MM.1S (cell line): ENCODE measurements at places on chromosomes 16 and 17.
A peak's percentile ranks its signal among the peaks of the same experiment; 100 is the strongest.

- DNase-seq, result no peak
Observed at GRCh38 chr16:54265575-54266107, 20.9 kb downstream of the IRX3 start.

GRCh38 chr16:11740567-11740966 is 2.1 kb downstream of the TXNDC11 start:
- DNase-seq, result no peak

DNA sequence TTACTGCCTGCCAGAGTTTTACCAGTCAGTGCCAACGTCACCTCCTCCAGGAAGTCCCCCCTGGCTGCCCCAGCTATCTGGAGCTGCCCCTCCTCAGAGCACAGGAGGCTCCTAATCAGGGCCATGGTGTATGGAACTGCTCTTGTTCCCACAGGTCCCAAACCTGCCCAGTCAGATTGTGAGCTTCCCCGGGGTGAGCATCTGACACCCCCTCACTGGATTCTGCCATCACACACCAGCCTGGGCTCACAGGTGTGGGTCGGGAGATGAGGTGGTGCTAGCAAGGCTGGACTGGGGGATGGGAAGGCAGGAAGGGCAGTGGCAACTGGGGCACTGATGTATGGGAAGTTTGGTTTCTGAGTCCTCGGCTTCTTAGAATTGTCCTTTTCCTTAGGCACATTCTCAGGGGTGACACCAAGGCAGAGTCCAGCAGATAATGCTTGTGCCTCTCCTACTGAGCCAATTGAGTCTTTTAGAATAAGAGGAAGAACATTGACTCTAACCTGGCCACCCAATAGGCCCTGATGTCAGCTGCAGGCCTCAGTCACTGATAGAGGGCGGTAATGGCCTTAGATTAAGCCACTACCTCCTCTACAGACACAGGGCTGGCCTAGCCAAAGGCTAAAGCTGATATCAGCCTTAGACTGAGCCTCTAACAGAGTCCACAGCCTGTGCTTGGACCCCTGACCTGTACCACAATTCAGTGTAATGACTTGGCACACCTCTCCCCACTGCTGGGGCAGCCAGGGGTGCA is 107.9 kb downstream of the WSCD1 start:
- DNase-seq, result no peak

DNA sequence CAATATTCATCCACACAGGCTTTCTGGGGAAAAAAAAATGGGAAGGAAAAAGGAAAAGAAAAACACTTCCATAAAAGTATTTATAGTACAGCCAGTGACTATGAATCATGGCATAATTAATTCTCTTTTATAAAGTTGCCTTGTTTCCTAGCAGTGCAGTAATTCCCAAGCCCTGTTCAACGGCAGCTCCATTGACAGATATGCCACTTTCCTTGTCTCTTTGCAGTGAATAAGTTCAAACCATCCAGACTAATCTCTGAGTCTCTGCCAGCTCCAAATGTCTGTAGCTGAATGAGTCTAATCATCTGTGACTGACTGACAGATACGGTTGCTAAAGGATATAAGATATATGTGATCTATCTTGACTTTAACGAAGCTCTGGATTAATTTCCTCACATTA is 52.9 kb upstream of the KCNJ16 start:
- no peak for DNase-seq

DNA sequence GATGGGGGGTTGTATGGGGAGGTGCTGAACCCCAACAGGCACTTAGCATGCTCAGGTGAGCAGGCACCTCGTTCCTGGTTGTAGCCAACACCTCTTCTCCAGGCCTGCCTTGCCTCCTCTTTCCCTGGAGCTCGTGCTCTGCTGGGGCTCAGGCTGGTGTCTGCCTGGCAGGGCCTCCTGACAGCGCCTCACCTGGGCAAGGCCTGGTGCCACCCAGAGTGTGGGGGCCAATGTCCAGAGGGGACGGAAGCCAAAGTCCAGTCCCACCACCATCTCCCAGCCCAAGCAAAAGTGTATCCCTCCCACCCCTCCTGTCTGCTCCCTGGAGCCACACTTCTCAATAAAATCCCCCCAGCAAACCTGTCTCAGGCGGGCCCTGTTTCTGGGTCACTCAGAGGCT is 304.2 kb upstream of the TNRC6C start:
- no peak for DNase-seq

- no peak for DNase-seq
Observed at GRCh38 chr17:63116967-63117830, 151.2 kb downstream of the TANC2 start.

DNA sequence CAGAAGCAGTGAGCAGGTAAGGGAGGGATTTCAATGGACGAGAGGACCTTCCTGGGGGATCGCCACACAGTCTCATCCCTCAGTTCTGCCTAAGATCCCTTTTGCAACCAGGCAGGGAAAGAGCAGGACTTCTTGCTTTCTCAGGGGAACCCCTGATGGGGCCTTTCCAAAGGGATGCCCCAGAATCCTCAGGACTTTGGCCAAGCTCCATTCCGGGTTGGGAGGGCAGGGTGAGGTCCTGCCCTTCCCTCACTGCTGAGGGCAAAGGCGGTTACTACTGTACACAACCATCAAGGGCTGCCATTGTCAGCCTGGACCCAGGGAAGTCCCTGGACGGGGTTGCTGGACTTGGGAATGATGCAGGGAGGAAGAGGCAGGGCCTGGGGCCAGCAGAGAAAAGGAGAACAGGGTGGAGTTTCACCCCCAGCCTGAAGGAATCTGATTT is 9.7 kb downstream of the PRR29 start:
- no peak for DNase-seq

DNA sequence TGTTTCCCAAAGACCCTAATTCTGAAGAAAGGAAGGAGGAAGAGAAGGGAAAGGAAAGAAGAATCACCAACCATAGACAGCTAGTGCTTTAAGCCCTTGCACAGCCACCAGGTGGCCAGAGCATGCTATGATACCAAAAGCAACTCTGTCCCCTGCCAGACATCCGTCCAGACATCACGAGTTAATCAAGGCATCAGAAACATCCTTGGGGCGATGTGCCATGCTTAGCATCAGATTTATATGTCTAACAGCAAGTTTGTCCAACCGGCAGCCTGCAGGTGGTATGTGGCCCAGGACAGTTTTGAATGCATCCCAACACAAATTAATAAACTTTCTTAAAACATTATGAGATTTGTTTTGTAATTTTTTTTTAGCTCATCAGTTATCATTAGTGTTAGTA is 2.9 kb upstream of the CRYBA1 start:
- no peak for DNase-seq

GRCh38 chr17:7755095-7755890 is 37.7 kb downstream of the DNAH2 start:
- no peak for DNase-seq

GRCh38 chr17:40091691-40092397 is 8.5 kb downstream of the NR1D1 start:
- no peak for DNase-seq

- DNase-seq, result no peak
Observed at GRCh38 chr17:68595496-68595895, 5.7 kb downstream of the FAM20A start.

DNA sequence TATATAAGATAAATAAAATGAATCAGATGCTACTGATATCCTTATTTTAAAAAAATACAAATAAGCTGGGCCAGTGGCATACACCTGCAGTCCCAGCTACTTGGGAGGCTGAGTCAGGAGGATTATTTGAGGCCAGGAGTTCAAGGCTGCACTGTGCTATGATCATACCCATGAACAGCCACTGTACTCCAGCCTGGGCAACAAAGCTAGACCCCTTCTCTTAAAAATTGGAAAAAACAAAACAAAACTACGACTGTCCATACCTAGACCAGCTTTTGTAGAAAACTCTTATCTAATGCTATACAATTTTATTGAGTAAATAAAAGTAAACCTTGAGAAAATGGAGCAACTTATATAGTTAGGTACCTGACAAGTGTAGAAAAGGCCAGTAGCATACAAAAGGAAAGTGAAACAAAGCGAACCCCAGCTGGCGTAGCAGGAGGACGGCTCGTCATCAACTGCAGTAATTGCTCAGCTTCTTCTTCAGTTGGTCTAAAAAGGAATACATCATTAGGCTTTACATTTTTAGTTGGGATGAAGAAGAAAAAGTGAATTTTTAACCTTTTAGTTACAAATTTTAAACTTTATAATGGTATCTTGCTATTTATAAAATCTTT is 23.6 kb downstream of the INTS2 start:
- peak; percentile 87 for DNase-seq

DNA sequence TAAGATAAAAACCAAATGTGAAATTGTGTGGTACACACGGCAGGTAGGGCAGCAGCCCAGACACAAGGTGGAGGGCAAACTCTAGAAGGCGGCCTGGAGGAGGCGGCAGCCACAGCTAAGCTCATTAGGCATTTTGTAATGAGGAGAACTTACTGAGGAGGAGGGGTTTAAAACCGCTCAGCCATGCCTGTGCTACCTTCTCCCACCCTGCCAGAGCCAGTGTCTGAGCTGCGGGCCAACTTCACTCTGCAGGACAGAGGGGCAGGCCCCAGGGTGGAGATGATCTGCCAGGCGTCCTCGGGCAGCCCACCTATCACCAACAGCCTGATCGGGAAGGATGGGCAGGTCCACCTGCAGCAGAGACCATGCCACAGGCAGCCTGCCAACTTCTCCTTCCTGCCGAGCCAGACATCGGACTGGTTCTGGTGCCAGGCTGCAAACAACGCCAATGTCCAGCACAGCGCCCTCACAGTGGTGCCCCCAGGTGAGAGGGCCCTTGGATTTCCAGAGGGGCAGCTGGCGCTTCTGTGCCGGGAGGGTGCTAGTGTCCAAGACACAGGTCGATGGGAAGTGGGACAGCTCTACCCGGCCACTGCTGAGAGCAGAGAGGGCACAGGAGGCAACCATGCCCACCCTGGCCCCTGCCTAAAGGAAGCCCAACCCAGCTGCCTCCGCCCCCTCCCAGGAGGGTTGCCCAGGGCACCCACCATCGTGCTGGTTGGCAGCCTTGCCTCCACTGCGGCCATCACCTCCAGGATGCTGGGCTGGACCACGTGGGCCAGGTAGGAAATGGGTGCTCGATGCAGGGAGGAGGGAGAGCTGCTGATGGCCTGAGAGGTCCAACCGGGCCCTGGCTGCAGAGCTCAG is 4.3 kb upstream of the SYNGR2 start:
- DNase-seq, result no peak

GRCh38 chr16:30084816-30085159 is 6.9 kb downstream of the TBX6 start:
- DNase-seq, result no peak

DNA sequence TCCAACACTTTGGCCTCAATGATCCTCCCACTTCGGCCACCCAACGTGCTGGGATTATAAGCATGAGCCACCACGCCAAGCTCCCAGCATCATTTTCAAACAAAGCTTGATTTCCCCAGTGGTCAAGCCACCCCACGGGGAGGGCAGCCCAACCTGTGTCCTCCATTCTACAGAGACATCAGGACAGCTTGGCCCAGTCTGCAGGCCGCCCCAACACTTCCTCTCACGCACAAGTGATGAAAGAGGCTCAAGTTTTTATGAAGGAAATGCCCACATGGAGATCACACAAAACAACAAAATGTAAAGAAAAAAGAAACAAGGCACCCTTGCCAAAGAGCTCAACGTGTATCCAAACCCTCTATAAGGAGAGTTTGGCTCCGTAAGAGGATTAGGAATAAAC is 112.4 kb downstream of the XYLT1 start:
- no peak for DNase-seq

DNA sequence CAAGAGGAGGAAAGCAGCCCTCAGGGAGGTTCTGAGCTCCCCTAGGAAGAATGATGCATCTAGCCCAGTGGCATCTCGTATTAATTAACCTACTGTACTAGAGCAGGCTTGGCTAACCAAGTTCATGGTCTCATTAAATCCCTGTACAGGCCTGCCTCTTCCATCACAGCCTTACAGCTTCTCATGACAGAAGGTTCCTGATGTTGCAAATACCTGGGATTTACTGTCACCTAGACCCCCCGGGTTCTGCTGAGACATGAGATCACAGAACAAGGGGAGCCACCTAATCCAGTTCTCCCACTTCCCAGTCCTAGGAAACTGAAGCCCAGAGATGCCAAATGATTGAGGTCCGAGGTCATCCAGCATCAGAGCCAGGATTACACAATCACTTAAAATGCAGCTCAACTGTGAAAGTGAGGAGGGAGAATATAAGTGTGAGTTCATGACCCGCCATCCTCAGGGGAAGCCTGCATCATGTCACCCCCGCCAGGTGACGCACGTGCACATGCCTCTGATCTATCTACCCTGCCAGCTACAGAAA is 23.9 kb downstream of the ACLY start:
- no peak for DNase-seq
